Lung microvascular endothelial cell (primary cell): ENCODE measurements at places on chromosomes 4 and X. TPM values are rescaled to one million over a fixed set of nuclear protein-coding genes. Genes with fewer than 3 reads are reported as not detected.

LDOC1 gene
- 5.0 and 7.1 TPM in 2 replicates for total RNA-seq

IL21 gene
- total RNA-seq: not detected in 2 replicates

CCDC110 gene
- total RNA-seq: 0.44 and 0.60 TPM in 2 replicates

SPANXD gene
- not detected in 2 replicates for total RNA-seq

ARX gene
- not detected in 2 replicates for total RNA-seq

MAGEA9B gene
- not detected in 2 replicates for total RNA-seq

NPY1R gene
- under 0.01 TPM in 1 of 2 replicates, not detected in the other for total RNA-seq

DOK7 gene
- total RNA-seq: not detected in 2 replicates

TEX13D gene
- not detected in 2 replicates for total RNA-seq

FAM47A gene
- not detected in 2 replicates for total RNA-seq

NLGN3 gene
- under 0.01 TPM in 2 replicates for total RNA-seq

GRCh38 chrX:108044554-108045256 lies at the start of gene VSIG1:
VSIG1 (plus strand) TSS chrX:108045065; CDS start chrX:108045131, 66 bp downstream.
- no peak for DNase-seq

- DNase-seq: no peak
Observed at GRCh38 chrX:104566681-104567501, 892 bp downstream of the IL1RAPL2 start.

GRCh38 chr4:101885574-101885973 lies 95.0 kb downstream of the BANK1 start:
- no peak for DNase-seq

GRCh38 chrX:44085209-44085608 lies 112.0 kb upstream of the NDP start:
- DNase-seq: no peak

DNA sequence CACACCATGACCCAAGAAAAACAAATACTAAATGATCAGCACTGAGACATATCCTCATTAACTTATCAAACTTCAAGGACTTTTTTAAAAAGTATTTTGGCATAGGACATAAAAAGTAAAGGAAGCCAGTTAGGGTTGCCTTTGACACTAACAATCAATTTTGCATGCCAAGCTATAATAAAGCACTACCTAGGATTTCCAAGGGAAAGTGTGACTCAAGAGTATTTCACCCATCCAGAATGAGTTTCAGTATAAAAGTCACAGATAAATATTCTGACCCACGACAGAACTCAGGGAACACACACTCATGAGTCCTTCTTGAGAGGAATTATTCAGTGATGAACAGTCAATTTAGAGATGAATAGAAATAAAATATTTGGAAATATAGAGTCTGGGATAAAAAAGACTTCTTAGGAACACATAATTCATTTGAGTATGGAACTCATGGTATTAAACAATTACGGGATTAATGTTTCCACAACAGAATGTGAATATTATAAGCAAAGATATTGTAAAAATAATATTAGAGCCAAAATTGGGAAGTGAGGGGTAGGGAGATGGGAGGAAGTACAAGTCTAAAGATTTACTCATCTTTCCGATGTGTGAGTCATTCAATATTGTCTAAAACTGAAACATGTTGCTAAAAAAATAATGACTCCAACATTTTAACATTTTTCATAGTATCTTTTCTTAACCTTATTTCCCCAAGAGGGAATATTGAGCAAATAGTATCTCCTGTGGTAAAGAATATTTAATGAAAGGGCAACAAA lies 143.5 kb upstream of the LNX1 start:
- DNase-seq: peak; percentile 52

DNA sequence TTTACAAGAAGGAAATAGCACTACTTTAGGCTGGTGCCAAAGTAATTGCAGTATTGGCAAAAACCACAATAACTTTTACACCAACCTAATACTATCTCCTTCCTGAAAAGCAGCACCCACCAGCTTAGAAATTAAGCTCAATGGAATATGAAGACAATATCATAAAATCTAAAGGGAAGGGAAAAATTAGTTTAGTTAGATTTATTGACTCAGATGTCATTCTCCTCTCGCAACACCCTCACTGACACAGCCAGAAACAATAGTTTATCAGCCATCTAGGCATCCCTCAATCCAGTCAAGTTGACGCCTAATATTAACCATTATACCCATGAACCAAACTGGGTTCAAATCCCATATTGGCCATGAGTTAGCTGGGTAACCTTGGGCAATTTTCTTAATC lies 820.4 kb upstream of the EPHA5 start:
- DNase-seq: no peak

DNA sequence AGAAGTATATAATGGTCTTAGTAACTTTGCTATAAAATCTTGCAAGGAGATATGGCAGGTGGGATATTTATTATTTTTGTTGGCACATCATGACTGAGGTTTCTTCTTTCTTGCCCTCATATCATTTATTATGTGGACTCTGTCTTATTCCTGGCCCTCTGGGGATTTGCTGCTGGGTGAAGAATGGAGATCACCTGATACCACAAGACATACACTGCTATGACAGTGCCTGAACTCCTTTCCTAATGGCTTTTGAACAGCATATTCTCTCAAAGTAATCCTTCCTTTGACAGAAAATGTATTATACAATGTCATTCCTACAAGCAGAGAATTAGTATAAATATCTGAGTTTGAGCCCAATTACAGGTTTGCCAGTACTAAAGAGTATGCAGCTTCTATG lies 22.0 kb upstream of the ADGRA3 start:
- no peak for DNase-seq

GRCh38 chr4:142267101-142267500 lies 579.0 kb downstream of the INPP4B start:
- DNase-seq: no peak

- DNase-seq: no peak
Observed at GRCh38 chrX:146602246-146602645, 207.3 kb upstream of the CXorf51B start.

DNA sequence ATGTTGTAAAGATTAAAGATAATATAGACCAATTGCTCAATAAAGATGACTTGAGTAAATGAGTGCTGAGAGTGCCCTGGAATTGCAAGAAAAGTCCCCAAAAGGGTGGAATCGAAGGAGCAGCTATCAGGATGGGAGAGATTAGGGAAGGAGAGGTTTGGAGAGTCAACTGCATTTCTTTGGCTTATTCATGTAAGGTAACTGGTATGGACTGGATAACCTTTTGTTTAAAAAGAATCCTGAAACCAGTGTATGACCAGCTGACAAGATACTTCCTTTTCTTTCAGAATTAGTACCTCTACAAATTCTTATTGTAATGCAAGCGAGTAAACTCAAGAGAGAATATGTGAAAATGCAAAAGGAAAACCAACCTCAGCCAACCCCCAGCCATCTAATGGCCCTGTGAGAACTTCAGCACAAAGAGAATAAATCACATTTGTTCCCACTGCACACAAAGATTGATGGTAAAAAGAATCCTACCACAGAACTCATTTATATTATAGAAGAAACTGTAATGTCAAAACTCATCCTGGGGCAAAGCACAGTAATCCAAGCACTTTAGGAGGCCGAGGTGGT lies 24.5 kb upstream of the SPP1 start:
- no peak for DNase-seq

DNA sequence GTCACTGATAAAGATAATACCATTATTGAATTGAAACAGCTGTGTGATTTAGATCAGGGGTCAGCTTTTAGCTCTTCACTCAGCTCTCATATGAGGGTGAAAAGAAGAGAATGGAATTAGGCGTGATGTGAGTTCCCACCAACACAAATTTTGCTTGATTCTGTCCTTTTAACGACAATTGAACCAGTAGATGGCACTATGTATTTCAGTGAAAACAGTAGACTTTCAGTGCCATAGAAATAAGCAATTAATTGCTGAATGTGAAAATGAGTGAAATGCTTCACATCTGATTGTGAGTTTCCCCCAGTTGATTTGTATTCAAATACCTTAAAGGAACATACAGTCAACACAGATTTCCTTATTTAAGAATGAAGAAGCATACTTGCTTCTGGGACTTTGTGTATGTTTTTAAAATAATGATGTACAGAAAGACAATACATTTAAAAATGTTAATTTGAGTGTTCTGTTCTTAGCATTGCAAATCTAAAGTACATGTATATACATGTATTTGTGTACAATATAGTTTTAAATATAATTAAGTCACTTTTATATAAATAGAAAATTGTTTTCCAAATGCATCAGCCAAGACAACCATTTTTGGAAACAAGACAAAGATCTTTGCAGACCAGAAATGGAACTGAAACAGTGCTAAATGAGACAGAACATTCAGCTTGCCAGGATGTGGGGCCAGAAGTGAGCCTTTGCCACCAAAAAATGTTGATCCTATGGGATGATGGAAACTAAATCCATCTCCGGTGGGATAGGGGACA lies 178.8 kb downstream of the SNCA start:
- DNase-seq: peak; percentile 81

- DNase-seq: peak; percentile 83
Observed at GRCh38 chr4:169810325-169811323, 52.9 kb upstream of the HPF1 start.

GRCh38 chr4:149498246-149498645 lies 317.4 kb downstream of the IQCM start:
- DNase-seq: no peak

GRCh38 chrX:110250847-110251246 lies 67.0 kb downstream of the AMMECR1 start:
- no peak for DNase-seq

GRCh38 chr4:125594056-125594602 lies 279.4 kb downstream of the FAT4 start:
- no peak for DNase-seq

- no peak for DNase-seq
Observed at GRCh38 chrX:38505583-38505982, 55.8 kb upstream of the TSPAN7 start.

GRCh38 chrX:109871121-109871888 lies 131.6 kb upstream of the TMEM164 start:
- DNase-seq: no peak

- peak; percentile 79 for DNase-seq
Observed at GRCh38 chr4:113837397-113837796, 75.9 kb upstream of the CAMK2D start.

GRCh38 chr4:75950213-75950815 lies 9.5 kb upstream of the NAAA start:
- no peak for DNase-seq

DNA sequence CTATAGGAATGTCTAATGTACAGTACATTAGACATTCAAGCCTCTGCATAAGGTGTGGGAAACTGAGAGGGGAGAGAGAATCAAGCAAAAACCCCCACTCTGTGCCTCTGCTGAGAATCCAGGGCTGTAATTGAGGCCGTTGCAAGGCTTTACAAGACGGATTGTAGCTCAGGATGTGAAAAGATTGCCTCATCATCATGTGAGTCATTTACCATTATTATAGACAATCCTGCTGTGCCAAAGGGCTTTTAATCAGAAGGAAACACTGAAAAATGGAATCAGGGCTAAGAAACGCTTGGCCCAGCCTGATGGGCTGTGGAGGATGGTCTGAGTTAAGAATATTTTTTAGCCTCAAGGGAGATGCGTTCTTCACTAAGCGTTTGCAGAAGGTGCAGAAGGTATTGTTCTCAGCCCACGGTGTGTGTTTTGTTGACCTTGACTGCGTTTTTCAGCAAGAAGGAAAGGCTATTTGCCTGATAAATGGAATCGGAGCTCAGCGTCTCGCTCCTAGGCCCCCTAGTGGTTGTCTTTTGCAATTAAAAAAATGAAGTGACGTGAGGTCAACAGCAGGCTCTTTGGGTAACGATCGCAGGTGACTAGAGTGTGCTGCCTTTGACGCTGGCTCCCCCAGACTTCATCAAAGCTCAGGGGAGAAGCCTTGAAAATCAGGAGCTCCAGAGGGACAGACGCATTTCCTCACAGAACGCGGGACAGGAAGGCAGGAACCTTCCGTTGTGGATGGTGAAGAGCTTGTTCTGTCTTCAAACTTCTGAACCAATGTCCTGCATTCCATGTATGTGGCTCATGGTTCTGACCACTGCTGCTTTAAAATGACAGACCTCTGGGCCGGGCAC lies 18.1 kb upstream of the CHRNA9 start:
- DNase-seq: peak; percentile 95

DNA sequence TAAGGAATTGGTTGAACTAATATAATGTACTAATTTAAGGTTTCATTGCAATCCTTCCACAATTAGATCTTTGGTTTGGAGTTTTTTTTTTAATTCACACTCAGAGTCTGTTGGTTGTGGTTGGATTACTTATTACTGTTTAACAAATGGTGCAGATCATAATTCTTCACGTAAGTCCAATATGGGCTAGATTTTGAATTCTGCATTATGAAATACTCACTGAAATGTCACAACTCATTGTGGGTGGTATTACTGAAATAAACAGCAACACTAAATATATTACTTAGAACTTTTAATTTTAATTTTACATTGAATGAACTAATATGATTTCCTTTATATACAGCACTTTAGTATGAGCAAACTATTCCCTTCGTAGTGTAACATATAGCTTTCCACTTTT lies 94.2 kb upstream of the MYOZ2 start:
- no peak for DNase-seq

- no peak for DNase-seq
Observed at GRCh38 chrX:140723121-140723715, 13.7 kb downstream of the LINC00632 start.

- DNase-seq: no peak
Observed at GRCh38 chr4:118911238-118911703, 22.6 kb downstream of the SYNPO2 start.

- no peak for DNase-seq
Observed at GRCh38 chr4:24753519-24753918, 41.9 kb upstream of the SOD3 start.

- no peak for DNase-seq
Observed at GRCh38 chrX:54473993-54474859, 21.8 kb downstream of the FGD1 start.

DNA sequence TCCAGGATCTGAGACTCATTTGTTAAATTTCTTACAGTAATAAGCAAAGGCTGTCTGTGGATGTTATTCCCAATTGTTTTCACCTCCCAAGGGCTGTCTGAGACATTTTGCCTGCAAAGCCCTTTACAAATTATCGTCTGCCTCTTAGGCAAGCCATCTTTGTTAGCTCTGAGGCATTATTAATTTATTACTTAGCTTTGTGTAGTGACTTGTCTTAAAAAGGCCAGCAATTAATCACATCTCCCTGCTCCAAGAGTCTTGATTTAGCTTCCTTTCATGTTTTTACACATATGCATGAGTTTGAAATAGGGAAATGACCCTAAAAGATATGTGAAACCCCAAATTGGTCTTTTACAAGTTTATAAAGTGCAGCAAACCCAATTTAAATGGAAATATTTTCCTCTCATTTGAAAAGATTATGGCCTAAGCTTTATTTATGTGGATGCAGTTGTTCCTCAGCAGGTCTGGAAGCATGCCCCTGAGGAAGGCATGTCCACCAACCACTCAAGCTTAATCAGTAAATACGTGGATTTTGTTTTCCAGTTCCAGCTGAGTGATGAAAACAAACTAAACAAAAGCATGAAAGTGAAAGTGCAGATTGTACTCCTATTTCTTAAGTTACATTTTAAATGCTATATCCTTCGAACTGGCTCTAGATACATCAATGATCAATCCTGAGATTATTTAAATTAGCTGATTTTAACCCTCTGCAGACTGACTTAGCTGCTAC lies 173.6 kb upstream of the LNX1 start:
- DNase-seq: no peak
